ENCODE measurements at places on chromosomes 6 and 20.

DNA sequence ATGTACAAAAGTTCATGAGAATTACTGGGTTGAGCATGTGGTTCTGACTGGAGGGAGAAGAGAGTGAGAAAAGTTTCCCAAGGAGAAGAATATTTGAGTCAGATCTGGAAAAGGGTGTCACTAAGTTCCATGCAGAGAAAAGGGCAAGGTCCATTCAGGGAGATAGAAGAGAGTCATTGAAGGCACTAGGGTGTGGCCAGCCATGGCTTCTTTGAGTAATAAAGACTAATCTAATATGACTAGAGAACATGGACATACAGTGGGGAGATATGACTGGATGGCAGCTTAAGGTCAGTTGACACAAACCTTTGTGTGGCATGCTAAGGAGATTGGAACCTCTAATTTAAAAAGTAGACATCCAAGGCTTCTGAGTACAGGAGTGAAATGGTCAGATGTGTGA, 10.7 kb upstream of the SLC17A4 start:
- DNase-seq: no peak

DNA sequence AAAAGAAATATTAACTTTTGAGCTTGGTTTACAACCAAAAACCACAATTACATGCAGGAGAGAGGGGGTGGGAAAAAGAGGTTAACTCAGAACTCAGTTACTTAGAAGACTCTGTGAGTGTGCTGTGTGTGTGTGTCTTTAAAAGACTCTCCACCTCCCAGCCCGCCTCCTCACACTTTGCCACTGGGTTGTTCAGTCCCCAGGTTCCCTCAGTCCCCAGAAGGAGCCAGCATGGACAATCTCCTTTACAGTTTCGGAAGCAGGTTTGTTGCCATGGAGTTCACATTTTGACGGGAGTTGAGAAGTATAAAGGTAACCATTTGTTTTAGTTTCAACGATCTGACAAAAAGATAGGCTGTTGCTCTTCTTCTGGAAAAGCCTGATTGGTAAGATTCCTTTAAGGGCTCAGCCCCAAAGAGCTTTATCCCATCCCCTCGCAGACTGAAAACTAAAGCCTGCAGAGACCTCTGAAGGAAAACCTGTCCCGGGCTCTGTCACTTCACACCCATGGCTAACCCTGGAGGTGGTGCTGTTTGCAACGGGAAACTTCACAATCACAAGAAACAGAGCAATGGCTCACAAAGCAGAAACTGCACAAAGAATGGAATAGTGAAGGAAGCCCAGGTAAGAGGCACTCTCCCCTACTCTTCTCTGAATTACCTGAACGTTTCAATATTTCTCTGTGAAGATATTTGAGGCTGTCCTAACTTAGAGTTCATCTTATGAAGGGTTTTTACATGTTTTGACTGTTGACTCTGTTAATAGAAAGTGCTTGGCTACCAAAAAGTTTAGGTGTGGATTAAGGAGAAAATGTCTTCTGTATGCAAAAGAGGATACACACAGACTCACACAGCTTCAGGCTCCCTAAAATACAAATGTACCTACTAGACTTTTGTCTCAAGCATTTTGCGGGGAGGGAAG, at the start of gene SPTLC3:
Gene SPTLC3, plus strand, starts transcription at position 212 of the 921 bp plus-strand sequence. Its CDS starts 296 bp downstream, at position 508.
- no peak for DNase-seq

- no peak for DNase-seq
Measured at GRCh38 chr20:51373713-51374455, 168.6 kb downstream of the NFATC2 start.

DNA sequence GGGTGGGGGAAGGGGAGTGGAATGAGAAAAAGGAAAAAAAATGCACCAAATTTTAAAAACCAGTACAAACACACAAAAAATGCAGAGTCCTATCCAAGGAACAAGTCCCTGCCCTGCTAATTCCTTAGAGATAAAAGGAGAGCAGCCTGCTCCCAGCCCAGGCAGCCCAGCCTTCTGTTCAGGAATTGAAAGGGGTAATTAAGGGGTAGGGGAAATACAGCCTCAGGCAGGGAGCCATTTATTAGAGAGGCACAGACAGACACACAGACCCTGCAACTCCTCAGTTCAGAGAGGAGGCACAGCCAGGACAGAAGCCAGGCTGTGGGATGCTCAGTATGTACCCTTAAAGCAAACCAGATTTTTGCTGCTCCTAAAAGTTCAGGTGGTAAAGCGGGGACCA, 137.2 kb downstream of the EYA2 start:
- DNase-seq: no peak

GRCh38 chr6:1657116-1657770, 47.5 kb downstream of the FOXC1 start:
- DNase-seq: no peak

GRCh38 chr6:168584249-168584648, 143.3 kb downstream of the SMOC2 start:
- DNase-seq: no peak

- no peak for DNase-seq
Measured at GRCh38 chr6:36649086-36649485, 29.4 kb upstream of the CDKN1A start.

GRCh38 chr6:5180636-5181035, 80.1 kb downstream of the LYRM4 start:
- no peak for DNase-seq

GRCh38 chr6:150185732-150186117, 42.9 kb downstream of the PPP1R14C start:
- DNase-seq: no peak

- DNase-seq: no peak
Measured at GRCh38 chr6:56816370-56816769, 138.5 kb upstream of the BEND6 start.

DNA sequence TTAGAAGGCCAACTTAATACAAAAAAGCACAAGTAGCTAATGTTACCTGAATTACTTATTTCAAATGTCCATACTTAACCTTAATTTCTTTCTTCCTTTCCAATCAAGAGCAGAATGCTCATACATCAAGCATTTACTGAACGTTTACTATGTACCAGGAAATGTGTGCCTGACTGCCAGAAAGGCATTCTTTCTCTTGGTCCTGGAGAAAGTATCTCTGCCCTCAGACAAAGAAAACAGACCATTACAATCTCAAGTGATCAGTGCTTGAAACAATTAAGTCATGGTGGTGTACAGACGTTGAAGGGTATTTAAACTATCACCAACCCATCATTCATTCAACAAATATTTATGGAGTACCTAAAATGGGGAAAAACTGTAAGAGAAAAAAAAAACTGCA, 26.4 kb downstream of the CSNK2A1 start:
- no peak for DNase-seq

DNA sequence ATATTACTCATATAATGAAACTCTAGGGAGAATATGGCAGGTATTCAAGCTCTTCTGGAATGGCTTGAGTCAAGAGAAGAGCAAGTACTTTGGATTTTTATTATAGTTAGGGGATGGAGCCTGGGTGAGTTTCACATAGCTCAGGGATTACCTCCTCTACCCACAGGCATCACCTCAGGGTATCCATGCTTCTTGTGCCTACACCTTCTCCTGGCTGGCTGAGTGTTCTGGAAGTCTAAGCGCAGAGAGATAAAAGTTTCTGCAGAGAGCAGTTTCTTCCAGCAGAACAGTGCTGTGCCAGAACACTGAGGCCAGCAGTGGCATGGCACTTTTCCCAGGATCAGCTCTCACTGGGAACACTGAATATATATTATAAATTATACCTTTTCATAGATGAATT, 199.7 kb upstream of the KCNQ5 start:
- DNase-seq: no peak

GRCh38 chr6:42211726-42212125, 5.9 kb downstream of the MRPS10 start:
- no peak for DNase-seq

- DNase-seq: no peak
Measured at GRCh38 chr6:35016502-35017321, 124.4 kb downstream of the TCP11 start.

DNA sequence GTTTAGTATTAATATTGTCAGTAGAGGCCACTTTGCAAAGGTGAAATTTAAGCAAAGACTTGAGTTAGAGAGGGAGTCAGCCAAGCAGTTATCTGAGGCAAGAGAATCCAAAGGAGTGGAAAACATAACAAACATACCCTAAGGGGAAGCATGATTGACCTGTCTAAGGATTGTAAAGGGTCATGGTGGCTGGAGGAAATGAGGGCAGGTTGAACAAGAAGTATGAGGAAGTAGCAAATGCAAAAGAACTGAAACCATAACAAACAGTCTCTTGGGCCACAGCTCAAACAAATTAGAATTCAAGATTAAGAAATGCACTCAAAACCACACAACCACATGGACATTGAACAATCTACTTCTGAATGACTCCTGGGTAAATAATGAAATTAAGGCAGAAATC, 103.2 kb downstream of the FBXO5 start:
- DNase-seq: no peak

DNA sequence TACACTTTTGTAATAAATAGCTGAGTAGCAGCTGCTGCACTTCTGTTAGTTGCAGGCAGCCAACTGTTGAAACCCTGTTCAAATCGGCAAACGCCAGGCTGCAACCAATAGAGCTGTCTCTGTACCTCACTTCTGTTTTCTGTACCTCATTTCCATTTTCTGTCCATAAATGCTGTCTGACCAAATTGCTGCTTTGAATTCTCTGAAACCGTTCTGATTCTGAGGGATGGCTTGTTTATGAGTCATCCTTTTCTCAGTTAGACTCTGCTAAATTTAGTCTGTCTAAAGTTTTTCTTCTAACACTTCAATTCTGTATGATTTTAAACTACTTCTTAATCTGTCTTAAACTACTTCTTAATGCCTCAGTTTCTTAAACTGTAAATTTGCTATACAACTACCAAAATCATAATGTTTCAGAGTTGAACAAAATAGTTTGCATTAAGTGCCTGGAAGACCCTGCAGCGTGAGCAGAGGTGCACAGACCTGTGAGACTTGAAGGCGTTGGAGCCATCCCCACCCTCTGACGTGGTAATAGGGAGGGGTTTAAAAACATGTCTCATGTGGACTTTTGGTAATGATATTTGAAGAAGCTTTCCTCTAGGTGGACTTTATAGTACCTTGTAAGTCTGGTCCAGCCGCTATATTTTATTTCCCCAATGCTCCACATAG, 9.6 kb downstream of the BTNL2 start:
- no peak for DNase-seq

DNA sequence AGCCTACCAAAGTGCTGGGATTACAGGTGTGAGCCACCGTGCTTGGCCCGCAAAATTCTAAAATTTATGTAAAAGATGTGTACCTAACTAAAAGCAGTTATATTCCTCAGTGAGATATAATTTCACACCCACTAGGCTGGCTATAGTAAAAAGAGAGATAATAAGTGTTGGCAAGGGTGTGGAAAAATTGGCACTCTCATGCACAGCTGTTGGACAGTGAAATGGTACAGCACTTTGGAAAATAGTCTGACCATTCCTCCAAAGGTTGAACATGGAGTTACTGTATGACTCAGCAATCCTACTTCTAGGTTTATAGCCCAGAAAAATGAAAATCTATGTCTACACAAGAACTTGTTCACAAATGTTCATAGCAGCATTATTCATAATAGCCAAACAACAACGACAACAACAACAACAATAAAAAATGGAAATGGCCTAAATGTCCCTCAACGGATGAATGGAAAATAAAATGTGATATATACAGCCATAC, 13.9 kb downstream of the C6orf15 start:
- DNase-seq: no peak

DNA sequence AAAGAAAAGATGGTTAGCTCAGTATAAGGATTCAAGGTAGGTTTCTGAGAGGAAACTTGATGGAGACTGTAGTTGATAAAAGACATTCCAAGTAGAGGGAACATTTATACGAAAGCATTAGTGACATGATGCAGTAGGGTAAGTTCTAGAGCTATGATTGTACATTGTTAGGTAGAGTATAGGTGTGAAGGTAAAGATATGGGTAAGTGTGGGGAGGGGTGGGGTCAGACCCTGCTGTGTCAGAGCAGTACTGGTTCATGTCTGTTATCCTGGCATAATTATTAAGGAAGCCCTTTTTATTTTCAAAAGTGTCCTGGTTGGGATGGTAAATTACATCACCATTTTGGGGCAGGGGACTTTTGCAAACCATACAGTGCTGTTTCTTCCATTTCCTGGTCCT, 635.8 kb downstream of the COL12A1 start:
- DNase-seq: no peak

DNA sequence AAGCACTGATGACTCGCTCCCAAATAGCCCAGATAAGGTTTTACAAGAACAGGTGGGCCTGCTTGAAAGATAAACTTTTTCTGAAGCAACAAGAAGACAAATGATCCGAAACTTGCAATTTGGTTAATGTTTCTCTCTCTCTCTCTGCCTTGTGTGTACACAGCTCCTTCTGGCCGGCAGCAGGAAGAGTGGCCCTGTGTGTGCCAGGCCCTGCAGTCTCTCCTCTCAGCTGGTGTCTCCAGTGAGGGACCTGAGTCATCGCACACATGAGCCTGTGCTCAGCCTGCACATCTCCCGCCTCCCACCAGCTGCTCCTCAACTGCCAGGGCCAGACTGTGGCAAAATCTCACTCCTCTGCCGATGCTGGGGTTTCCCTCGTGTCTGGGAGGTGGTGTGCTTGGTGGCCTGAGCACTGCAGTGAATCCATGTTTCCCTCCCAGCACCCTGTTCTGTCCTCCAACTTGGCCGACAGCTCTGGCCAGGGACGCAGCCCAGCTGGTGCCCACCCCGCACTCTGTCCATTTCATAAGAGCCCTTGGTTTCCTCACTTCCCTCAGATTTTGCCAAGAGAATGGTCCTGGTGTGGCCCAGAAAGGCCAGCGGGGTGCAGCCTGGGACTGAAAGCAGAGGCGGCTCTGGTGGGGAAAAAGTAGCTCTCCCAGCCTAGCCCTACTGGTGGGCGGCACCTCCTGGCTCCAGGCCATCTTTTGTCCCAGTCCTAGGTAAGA, 49.4 kb downstream of the ERMARD start:
- DNase-seq: no peak

GRCh38 chr6:55130806-55131324, 43.5 kb upstream of the HCRTR2 start:
- DNase-seq: no peak

GRCh38 chr20:53872081-53872541, 198.3 kb downstream of the BCAS1 start:
- DNase-seq: no peak

DNA sequence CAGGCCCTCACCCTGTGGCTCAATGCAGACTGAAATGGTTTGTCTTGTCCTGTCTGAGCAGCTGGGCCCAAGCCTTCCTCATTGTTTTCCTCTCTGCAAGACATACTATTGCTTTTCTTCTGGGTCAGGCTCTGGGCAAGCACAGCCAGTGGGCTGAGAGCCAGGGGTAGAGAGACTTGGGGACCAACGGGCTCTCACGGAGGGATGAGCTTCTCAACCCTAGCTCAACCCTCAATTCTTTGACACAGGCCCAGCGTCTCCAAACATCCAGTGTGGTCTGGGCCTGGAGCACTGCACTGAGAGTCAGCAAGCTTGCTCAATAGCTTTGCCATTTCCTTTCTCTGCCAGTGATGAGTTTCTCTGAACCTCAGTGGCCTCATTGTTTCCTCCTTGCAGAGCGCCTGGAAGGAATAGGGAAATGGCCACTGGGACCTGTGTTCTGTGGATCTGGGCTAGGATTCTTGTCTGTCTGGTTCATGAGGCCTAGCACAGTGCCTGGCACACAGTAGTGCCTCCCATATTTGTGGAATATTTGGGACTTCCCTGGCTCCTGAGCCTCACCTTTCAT, 9.3 kb downstream of the ANGPT4 start:
- DNase-seq: no peak

GRCh38 chr6:110328259-110328658, 29.9 kb downstream of the METTL24 start:
- DNase-seq: no peak

GRCh38 chr6:80029470-80029869, 25.0 kb downstream of the TTK start:
- DNase-seq: no peak

GRCh38 chr20:32790751-32791057, 28.5 kb downstream of the DNMT3B start:
- no peak for DNase-seq
